ENCODE measurements at places on chromosomes 2 and 18.

GRCh38 chr2:157596992-157597681 is 31.5 kb downstream of the ACVR1C start:
- DNase-seq = peak; percentile 12

DNA sequence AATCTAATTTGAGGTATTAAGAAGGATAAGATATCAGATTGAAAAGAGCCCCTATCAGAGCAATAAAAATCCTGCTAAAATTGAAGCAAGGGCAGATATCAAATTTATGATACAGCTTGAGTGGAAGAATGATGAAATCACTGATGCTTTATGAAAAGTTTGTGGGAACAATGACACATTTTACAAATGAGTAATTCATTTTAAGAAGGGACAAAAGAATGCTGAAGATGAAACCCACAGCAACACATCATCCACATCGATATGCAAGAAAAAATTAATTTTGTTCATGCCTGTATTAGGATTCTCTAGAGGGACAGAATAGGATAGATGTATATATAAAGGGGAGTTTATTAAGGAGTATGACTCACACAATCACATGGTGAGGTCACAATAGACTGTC is 355.6 kb upstream of the GYPC start:
- no peak for DNase-seq

DNA sequence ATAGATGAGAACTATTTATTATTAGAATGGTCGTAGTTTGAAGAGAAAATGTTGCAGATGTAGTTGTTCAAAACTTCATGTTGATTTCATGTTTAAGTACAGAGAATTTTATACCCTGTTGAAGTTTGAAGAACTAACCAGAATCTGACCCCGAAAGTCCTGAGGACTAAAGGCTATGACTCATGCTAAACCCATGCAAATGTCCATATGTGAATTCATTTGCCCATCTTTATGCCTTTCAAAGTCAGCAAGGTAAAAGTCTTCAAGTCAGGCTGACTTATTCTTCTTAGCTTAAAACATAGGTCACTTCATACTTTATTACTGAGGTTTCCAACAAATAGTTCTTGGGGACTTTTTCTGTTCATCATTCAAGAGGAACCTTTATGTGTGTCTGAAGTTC is 185.5 kb downstream of the CCDC85A start:
- no peak for DNase-seq

DNA sequence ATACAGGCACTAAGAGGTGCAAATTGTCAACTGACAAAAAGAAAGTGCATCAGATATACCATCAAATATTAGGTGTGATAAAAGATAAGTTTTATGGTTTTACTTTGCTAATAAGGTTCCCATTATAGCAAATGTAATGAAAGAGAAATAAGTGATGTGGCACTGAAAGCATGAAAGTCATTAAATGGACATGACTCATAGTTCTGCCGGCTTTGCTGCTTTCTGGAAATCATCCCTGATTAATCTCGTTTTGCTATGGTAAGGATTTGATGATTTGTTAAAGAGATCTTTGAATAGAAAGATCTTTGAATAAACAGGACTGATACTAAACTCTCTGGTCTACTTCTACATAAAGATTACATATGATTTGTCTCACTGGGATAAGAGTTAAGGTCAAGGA is 72.7 kb downstream of the CLIP4 start:
- no peak for DNase-seq

- no peak for DNase-seq
Measured at GRCh38 chr2:16548036-16548435, 117.6 kb downstream of the CYRIA start.

GRCh38 chr18:43570593-43570992 is 293.3 kb upstream of the SYT4 start:
- no peak for DNase-seq

- no peak for DNase-seq
Measured at GRCh38 chr2:66526180-66526579, 91.3 kb downstream of the MEIS1 start.

GRCh38 chr2:238803996-238804870 is 43.7 kb upstream of the TWIST2 start:
- DNase-seq = no peak

DNA sequence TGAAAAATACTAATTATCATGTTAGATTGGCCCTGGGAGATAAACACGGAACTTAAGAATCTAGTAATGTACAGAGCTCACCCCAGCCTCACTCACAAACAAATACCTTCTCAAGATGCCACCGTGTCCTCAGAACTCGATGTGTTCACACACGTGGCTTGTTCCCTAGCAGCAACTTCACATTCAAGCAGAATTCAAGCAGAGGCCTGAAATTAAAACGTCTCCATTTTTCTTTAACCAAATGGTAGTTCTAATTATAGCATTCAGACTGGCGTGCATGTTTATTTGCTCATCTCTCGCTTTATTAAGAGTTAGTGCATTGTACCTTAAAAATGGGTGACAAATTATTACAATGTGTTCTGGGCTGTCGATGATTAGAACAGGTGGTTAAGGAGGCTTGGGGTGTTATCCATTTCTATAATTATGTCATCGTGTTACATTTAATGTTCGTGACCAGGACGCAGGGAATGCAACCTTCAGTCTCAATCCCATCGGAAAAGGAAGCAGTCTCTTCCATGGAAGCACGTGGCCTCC is 57.3 kb upstream of the SLC66A3 start:
- no peak for DNase-seq

GRCh38 chr2:53103679-53104078 is 663.9 kb upstream of the CHAC2 start:
- DNase-seq = no peak

- no peak for DNase-seq
Measured at GRCh38 chr18:70041459-70042050, 93.9 kb upstream of the CD226 start.
